ENCODE measurements at places on chromosomes 12 and 14.

GRCh38 chr12:78224154-78224553 lies 393.5 kb downstream of the NAV3 start:
- DNase-seq = no peak

DNA sequence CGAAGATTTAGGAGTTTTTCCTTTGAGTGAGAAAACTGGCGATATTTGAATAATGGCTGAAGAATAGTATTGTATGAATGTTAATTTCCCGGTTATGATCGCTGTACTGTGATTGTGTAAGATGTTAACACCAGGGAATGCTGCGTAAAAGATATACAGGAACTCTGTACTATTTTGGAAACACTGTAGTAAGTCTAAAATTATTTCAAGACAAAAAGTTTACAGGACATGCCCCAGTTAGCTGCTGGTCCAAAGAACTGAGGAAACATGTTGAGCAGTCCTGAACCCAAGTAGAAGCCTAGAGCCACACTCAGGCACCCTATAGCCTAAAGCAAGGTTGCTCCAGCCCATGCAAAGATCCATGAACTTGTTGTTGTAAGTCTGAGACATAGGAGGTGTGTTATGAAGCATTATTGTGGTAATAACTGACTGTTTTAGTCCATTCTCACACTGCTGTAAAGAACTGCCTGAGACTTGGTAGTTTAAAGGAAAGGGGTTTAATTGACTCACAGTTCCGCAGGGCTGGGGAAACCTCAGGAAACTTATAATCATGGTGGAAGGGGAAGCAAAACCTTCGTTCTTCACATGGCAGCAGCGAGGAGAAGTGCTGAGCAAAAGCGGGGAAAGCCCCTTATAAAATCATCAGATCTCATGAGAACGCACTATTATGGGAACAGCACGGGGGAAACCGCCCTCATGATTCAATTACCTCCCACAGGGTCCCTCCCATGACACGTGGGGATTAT lies 99.8 kb upstream of the RESF1 start:
- DNase-seq = no peak

GRCh38 chr12:109203480-109203879 lies 87.1 kb downstream of the ACACB start:
- no peak for DNase-seq

DNA sequence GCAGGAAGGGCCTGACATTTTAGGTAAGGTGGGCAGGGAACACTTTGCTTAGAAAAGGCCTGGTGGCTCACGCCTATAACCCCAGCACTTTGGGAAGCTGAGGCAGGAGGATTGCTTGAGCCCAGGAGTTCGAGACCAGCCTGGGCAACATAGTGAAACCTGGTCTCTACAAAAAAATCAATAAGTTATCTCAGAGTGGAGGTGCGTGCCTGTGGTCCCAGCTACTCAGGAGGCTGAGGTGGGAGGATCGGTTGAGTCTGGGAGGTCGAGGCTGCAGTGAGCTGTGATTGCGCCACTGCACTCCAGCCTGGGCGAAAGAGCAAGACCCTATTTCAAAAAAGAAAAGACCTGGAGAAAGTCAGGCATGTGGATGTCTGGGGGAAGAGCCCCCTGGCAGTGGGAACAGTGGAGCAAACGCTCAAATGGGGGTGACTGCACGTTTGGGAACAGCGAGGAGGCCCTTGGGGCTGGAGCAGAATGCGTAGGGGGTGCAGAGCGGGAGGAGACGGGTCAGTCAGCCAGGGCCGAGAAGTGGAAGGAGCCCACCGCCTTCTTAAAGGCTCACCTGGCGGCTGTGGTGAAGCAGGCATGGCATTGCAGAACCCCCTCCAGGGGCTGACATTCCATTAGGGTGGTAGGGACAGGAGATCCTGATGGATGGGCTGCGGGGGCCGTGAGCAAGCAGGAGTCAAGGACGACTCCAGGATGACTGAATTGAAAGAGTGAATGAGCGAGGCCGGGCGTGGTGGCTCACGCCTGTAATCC lies 6.2 kb upstream of the KIF26A start:
- DNase-seq = no peak

GRCh38 chr14:91332171-91332985 lies 85.2 kb downstream of the CCDC88C start:
- DNase-seq = no peak

DNA sequence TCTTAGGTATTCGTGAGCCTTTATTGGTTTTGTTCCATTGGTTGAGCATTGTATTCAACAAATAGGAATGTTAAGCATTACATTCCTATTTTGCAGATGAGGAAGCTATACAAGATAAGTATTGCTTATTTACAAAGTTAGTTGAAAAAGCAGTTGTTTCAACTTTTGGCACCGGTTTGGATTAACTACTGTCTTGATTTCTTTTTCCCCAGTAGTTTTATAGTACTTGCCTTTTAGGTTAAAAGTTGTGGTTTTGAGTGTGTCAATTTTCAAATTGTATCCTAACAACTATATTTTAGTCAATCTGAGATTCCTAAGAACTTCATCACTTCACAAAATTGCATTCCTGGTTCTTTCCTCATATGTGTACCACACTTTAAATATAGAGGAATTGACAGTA lies 23.8 kb upstream of the MBIP start:
- DNase-seq = no peak

- no peak for DNase-seq
Observed at GRCh38 chr14:74938531-74939495, 15.8 kb upstream of the RPS6KL1 start.

DNA sequence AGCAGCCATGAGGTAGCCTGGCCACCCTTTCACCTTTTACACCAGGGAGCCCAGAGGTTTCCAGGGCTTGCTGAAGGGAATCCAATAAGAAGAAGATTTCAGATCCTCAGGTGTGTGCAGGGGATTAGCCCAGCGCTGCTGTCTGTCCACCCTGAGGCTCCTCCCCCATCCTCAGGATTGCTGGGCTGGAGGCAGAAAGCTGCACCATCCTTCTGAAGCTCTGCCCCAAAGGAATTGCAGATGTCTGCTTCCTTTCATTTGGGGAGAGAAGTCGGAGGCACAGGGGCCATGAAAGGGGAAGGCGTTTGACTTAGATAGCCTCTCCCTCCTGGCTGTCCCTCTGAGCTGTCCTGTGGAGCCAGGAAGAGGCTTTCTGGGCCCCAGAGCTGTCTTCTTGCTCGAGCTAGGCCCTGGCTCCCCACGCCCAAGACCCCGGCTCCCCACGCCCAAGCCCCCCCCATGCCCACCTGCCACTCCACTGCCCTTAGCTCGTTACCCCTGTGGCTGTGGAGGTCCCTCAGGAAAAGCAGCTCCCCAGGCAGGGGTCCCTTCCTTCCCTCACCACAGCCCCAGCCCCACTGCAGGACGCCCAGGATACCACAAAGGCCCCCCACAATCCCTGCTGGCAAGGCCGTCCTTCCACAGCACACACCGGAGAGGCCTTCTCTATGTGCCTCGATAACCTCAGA lies 359.0 kb downstream of the CACNA1C start:
- DNase-seq = no peak

GRCh38 chr12:57126561-57126960 lies 1.7 kb upstream of the LRP1 start:
- no peak for DNase-seq

DNA sequence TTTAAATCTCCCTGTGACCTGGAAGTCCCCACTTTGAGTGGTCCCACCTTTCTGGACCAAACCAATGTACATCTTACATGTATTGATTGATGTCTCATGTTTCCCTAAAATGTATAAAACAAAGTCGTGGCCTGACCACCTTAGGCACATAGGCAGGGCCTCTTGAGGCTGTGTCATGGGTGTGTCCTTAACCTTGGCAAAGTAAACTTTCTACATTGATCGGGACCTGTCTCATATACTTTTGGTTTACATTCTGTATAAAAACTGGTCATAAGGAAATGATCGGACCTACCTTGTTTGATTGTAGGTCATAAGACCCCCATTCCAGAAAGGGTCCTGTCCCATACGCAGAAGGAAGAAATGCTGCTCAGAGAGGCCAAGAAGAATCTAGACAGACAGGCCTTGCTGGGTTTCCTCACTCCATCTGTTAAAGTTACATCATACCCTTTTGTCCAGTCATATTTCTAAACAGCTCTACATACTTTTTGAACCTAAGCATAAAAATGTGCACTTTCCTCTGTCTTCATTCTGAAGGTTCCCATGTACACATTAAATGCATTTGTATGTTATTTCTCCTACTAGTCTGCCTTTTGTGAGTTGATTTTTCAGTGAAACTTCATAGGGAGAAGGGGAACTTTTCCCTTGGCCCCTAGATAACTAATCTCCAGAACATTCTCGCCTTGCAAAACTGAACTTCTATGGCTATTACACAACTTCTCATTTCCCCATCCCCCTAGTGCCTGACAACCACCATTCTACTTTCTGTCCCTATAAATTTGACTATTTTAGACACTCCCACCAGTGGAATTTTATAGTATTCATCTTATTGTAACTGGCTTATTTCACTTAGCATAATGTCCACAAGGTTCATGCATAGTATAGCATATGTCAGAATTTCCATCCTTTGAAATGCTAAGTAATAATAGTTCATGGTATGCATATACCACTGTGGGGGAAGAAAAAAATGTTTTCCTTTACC lies 30.2 kb upstream of the CPM start:
- DNase-seq = no peak

DNA sequence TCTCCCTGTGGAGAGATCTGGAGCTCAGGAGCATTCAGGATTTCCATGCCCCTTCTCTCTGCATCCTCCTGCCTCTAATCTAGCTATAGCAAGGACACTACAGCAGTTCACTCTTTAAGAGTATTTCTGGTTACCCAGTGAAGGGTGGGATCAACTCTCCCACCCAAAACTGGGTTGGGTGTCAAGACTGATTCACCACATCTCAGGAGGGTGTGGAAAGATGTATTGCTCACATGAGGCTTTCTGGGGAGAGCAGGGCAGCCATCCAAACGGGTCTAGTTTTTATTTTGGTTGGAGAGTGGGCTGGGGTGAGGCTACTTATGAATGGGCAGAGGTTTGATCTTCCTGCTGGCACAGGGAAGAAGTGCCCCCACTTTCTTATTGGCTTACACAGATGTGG lies 18.6 kb downstream of the C12orf75 start:
- DNase-seq = no peak

- no peak for DNase-seq
Observed at GRCh38 chr12:109310247-109311125, 1.4 kb upstream of the FOXN4 start.

DNA sequence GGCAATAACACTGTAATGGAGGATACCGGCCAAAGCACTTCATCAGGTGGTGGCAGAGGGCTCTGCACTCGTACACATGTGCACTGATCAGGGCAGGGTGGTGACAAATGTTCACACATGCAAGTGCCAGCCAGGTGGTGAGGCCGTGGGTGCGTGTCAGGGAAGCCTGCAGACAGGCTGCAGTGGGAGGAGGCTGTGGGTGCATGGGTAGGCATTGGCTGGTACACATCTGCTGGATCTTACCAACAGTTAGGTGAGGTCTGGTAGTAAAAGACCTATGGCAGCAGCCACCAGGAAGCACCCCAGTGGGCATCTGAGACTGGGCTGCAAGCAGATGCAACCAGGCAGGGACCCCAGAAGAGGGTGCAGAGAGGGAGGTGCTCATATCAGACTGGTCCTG lies 65.3 kb downstream of the PDE6H start:
- DNase-seq = no peak

DNA sequence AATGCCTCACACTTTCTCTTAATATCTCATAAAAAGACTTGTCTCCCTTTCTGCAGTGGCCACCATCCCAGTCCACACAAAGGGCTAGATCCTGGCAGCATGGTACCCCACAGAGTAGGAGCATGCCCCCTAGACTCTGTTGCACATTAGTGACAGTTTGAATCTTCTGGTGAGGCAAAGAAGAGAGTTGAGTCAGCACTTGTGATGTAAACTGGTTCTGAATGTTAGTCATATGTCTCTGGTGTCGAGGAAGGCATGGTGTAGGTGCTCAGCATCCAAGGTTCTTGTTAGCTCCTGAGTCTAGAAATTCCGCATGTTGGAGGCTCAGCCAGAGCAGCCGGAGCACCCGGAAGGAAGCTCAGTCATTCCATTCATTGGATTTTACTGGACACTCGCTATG lies 9.8 kb downstream of the TTC9 start:
- no peak for DNase-seq

DNA sequence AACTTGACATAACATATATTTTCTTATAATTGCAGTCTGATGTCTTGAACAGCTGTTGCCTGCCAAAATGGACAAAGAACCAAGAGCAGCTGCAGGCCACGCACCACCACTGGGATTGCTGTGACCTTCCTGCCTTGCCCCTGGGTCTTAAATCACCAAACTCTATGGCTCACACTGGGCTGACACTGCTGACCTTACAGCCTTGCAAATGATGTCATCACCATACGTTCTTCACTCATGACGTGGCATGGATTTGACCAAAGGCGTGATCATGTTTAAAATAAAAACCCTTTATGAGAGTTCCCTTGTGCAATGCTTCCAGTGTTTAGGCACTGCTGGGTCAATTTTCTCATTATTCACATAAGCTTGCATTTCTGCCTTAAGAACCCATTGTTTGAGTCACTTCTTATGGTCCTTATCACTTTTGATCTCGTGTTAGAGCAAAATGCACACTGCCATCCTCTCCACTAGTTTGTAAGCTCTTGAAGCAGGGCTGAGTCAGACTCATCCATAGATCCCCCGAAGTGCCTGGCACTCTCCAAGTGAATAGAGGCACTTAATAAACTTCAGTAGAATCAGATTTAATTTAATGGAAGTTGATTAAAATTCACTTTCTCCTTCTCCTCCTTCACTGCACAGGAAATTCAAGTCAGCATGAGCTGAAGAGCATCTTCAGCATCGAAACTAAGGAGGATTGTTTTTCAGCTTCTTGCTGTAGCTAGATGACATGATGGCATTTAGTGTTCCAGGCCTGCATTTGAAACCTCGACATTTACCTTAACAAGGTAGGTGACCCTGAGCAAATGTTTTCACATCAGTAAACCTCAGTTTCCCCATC lies 132.4 kb upstream of the PZP start:
- DNase-seq = no peak

DNA sequence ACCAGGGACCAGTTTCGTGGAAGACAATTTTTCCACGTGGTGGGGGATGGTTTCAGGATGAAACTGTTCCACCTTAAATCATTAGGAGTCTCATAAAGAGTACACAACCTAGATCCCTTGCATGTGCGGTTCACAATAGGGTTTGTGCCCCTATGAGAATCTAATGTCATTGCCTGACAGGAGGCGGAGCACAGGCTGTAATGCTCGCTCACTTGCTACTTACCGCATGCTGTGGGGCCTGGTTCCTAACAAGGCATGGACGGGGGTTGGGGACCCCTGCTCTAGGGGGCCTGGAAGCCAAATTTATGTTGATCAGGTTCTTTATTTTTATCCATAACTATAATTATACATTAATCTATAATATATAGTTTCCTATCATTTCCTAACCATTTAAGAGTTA lies 315.3 kb downstream of the MED13L start:
- DNase-seq = no peak

DNA sequence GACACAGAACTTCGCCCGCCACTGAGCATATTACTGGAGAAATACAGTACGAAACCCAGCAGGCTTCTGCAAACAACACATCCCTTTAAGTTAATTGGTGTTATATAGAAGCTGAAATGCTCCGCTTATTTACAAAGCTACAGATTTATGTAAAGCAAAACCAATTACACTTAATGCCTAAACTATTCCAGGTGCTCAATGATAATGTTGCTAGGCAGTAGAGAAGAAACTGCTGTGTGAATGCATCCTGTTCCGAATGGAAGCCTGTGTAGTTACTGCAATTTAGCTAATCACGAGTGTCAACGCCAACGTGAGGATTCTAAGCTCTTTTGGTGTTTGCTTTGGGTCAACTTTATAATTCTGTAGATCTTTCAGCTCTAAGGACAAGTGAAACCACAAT lies 89.8 kb downstream of the SLC15A5 start:
- no peak for DNase-seq

Data from thoracic aorta (tissue), 2 donors.